ENCODE measurements at places on chromosomes 7 and 10.
A peak's percentile ranks its signal among the peaks of the same experiment; 100 is the strongest.

DNA sequence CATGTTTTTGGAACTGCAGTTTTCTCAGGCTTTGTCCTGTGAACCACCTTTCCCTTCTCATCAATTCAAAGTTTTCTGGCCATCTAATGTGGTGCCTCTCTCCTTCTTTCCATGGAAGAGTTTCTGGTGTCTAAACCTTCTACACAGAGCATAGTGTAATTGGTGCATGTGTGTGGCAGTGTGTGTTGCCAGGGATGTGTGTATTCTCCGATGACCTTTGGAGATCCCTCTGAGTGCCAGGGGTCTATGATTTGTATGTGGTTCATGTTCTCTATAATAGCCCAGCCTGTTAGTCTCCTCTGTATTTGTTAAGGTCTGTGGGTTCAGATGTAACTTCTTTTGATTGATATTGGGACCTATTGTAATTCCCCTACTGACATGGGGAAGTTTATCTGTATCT, 1.5 kb downstream of the TAS2R60 start:
- DNase-seq = no peak

- DNase-seq = no peak
Observed at GRCh38 chr7:5450549-5451327, 27.1 kb upstream of the TNRC18 start.

- DNase-seq = no peak
Observed at GRCh38 chr10:21514818-21515351, 10.6 kb downstream of the SKIDA1 start.

DNA sequence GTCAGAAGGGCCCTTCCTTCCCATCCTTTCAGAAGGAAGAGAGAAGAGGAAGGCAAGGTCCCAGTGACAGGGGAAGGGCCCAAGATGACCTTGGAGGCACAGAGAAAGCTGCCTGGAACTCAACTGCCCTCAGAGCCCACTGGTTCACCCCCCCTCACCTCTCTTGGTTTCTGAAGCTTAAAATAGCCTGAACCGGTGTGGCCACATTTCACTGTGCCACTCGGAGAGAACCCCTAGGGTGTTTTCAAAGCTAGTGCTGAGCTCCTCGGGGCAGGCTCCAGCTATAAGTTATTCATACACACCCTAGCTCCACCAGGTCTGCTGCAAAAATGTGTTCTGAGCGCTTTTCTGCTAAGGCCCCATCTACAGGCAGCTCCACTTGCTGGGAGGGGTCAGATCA, 60.9 kb upstream of the ADRB1 start:
- no peak for DNase-seq

GRCh38 chr7:155257482-155258225, 40.0 kb upstream of the INSIG1 start:
- no peak for DNase-seq

GRCh38 chr7:32905175-32905662, 13.7 kb upstream of the KBTBD2 start:
- DNase-seq = peak; percentile 47

DNA sequence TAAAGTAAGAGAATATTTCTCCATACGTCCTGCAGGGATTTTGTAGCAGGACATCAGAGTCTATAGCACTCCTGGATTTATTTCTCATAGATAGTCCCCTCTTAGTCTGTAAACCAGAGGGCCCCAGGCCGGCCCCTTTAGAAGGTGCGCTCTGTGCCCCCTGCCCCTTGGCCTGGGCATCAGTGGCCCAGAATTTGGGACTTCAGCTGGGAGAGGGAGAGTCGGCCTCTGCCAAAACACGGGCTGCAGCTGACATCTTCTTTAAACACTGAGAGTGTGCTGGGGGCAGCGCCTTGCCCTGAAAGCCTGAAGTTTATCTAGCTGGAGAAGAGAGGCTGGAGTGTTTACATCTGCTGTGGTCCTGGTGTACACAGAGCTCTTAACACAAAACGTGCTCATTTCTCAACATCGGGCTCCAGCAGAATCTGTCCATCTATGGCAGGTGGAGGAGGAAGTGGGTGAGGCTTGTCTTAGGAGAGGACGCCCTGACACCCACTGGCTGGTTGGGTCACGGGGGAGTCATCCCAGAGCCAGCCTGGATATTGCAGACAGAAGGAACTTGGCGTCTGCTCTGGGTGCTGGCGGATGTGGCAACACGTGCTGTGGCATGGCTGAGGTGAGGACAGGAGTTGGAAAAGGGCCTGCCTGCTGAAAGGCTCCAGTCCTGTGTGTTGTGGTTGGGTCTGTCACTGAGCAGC, 5.0 kb upstream of the TACR2 start:
- no peak for DNase-seq

DNA sequence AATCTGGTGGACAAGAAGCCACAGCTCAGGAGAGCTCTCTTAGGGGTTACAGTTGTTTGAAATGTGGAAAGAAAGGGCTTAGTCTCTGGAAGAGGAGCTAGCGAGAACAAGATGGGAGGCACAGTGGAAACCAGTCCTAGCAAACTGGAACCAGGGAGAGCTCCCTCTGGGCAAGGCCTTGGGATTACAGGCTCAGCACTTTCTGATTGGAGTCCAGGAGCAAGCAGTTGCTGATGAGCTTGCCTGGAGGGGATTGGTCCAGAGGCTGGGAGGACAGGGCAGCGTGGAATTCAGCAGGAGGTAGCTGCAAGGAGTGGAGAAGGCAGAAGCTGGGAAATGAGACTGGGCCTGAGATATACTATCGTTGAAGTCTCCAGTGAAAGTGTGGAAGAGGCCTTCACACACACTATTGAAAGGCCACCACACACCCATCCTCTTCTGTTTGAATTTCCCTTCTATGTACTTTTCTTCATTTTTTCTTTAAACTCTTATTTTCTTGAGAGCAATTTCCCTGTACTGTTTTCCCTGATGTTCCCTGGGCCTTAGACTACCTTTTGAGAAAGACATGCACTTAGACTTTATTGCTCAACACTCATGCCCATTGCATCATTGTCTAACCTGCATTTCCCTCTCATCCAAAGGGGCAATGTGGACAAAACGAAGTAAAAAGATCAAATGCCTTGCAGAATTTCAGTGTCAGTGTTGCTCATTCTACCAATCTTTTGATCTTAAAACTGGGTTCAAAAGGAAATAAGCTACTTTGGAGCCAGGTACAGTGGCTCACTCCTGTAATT, 57.8 kb upstream of the LANCL2 start:
- DNase-seq = no peak

DNA sequence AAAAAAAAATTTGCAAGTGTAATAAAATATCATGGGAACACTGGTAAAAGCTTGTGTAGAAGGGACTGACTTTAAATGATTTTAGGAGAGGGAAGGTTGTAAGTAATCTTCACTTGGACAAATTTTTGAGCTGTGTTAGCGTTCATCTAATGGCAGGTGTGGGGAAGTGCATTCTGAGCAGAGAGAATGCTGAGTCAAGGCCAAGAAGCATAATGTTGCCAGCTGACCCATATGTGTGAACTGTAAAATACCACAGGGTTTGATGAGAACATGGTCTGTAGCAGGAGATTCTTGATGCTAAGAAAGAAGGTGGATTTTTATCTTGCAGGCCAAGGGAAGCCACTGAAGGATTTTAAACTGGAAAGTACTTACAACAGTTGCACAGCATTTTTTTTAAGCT, 98.2 kb upstream of the ZNF32 start:
- no peak for DNase-seq

- DNase-seq = no peak
Observed at GRCh38 chr7:68205826-68206225, 1209.2 kb downstream of the TYW1 start.

GRCh38 chr7:1922870-1923236, 252.8 kb downstream of the ELFN1 start:
- DNase-seq = no peak

DNA sequence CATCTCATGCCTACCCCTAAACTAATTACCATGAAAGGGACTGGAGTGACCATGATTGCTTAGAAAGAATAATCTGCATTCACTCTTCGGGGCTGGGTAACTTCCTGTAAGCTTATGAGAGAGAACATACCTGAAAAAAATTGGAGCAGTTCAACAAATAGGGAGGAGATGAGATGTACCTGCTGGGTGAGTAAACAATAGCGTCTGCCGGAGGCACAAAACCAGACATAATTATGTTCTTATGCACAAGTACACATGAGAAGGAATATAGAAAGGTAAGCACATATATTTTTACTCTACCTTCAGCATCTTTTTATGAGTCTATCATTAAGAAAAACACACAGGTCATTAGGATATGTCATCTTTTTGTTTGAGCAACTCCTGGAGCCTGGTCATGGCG, 224.6 kb upstream of the FERD3L start:
- no peak for DNase-seq

- DNase-seq = no peak
Observed at GRCh38 chr10:35751347-35751746, 109.3 kb upstream of the FZD8 start.

- no peak for DNase-seq
Observed at GRCh38 chr10:14815681-14816080, 22.2 kb downstream of the CDNF start.

DNA sequence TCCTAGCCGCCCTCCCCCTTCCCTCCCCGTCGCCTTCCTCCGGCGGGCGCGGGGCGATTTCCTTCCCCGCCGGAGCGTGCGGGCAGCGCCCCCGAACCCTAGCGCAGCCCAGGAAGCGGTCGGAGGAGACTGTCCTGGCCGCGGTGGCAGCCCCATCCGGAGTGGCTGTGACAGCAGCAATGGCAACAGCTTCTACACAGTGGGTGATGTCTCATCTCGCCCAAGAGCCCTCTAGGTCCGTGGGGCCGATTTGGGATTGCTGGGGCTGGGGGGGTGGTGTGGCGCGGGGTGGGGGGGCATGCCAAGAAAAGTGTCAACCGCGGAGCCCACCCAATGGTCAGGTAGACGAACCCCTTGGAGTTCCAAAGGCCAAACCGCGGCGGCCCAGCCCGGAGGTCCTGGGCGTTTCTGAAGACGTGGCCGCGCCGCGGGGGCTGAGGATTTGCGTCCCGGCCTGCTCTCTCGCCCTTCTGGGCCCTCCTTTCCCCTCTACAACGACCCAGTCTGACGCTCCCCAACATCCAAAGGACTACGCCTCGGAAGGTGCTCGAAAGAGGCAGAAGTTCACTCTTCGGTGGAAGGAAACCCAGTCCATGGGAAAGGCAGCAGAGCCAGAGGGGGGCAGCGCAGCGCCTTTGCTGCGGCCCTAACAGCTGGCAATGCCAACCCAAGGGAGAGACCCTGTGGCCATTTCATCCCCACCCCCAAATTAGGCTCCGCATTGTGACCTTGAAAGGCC, 603 bp upstream of the TWIST1 start:
- DNase-seq = no peak

- no peak for DNase-seq
Observed at GRCh38 chr10:79082035-79082373, 13.2 kb downstream of the ZMIZ1 start.

DNA sequence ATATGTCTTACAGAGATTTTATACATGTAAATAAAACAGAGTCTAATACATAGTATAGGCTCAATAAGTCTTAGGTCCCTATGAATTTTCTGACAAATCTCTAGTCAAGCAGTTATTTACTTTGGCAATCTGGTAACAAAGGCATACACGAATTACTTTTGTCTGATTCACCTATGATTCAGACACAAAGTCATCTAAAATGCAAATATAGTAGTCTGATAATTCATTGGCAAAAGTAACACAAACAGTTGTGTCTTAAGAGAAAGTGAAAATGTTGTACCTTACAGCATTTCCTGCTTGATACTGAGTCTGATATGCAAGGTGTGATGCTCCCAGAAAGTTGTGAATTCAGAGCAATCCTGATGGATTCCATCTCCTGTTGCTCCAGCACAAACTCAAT, 209.4 kb upstream of the PRSS1 start:
- no peak for DNase-seq

DNA sequence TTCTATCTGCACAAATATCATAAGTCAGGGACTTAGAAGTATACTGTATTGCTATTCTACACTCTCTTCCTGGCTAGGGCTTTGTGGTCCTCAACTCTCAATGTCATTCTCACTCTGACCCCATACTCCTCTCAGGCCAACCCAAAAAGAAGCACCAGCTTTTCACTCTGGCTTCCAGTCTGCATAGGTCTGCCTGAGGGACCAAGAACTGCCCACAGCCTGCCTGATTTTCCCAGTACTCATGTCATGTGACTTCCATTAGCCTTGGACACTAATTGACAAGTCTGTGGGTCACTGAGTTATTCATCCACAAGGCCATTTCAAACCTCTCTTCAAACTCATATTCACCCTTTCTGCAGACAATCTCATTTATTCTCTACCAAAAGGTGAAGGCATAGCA, 19.8 kb downstream of the PMPCB start:
- no peak for DNase-seq

GRCh38 chr7:20395511-20395910, 64.8 kb downstream of the ITGB8 start:
- DNase-seq = no peak

DNA sequence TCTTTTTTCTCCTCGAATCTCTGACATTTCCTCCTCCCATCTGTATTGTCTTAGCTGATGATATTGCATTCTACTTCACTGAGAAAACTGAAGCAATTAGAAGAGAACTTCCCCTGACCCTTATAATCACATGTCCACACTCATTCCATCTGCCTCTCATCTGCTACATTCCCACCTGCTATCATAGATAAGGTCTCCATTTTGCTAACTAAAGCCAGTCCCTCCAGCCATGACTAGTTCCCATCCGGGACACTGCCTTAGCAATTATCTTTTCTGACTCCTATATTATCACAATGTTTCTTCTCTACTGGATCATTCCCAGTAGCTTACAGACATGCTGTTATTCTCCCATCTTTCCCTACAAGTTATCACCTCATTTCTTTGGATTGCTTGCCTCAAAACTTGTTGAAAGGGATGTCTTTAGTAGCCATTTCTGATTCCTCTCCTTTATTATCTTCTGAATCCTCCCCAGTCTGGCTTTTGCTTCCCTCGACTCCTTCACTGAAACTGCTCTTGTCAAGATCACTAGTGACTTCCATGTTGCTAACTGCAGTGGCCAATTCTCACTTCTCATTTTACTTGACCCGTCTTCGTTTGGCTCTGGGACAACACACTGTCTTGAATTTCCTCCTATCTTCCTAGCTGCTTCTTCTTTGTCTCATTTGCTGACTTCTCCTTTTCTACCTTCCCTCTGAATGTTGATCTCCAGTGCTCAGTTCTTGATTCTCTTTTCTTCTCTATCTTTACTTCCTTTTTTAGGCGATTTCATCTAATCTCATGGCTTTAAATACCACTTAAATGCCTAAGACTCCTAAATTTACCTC, 35.9 kb downstream of the FZD1 start:
- DNase-seq = no peak

DNA sequence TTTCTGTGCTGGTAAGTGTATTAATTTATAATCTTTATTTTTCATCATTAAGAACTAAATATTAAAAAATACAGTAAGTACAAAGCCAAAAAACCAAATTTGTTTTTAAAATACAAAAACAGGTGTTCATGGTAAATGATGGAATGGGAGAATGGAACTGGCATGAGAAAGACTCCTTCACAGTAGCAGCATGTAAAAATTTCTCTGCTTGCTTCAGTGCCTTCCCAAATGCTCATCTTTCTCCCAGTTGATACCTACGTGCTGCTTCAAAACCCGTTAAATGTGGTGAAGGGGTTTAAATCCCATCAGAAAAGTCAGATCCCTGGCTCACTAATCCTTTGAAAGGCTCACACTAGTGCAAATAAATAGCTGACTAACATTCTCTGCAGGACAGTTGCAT, 4.2 kb downstream of the RNF133 start:
- DNase-seq = no peak
